ENCODE measurements at places on chromosomes 5 and 9. TPM values are rescaled to one million over a fixed set of nuclear protein-coding genes. Genes with fewer than 3 reads are reported as not detected.
A peak's percentile ranks its signal among the peaks of the same experiment; 100 is the strongest.

DNA sequence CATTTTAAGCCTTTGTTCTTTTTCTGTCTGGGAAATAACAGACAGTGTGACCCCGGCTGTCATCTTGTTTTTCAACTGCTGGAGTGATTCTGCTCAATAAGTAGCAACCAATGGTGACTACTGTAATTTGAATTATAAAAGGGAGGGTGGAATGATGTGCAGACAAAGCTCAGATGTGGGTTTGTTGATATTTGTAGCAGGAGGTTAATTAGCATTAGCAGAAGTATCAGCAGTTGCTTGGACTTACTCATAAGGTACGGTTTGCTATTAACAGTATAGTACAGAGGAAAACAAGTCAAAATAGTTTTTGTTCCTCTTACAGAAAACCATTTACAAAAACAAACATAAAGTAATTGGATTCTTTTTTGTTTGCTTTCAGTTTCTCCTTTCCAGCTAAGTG lies 140.4 kb downstream of the TUSC1 start:
- no peak for DNase-seq

DNA sequence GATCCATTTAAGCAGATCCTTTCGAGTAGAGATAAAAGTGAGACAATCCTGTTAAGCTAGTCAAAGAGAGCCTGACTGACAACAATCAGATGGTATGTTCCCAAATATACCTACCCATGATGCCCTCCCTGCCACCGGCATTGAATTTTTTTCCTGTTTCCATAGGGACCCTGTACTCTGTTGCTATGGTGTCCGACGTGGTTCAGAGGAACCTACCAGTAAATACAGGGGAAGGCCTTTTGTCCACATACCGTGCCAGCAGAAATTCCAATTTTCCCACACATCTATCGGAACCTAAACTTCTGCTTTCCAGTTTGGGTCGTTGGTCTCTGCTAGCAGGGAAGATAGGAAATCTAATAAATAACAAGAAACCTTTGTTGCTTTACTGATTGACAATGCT lies 64.7 kb downstream of the MEGF10 start:
- DNase-seq = no peak

Gene GTF2H2
- 16.9 TPM for total RNA-seq

Gene FREM1
- not detected for total RNA-seq

Gene NOXA1
- 0.31 TPM for total RNA-seq

GRCh38 chr5:169142264-169142970 lies 158.5 kb downstream of the SLIT3 start:
- DNase-seq = no peak

DNA sequence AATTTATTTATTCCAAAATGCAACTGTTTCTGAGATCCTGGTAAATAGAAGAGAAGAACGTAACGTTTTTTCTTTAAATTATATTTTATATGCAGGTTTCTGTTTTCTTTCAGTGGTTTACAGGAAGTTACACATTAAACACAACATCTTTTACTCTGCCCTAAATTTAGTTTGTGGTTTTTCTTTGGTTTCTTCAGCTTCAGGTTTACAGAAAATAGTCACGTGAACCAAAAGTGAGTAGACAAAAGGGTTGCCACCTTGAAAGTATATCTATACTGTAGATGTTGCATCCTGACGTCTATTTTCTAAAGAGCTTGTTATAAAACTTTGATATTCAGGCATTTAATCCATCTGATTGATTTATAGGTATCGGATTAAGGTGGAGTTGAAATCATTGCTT lies 1236.6 kb downstream of the MAT2B start:
- no peak for DNase-seq

GRCh38 chr5:135342551-135342875 lies 56.5 kb downstream of the MACROH2A1 start:
- no peak for DNase-seq

Gene SLC6A7
- total RNA-seq = not detected

Gene IL33
- not detected for total RNA-seq

GRCh38 chr9:32011049-32011448 lies 373.4 kb upstream of the ACO1 start:
- DNase-seq = no peak

Gene GRIA1
- total RNA-seq = 0.19 TPM

- peak; percentile 86 for DNase-seq
These were observed 16.3 kb downstream of the LARP1 start for GRCh38 chr5:154771383-154771901.

DNA sequence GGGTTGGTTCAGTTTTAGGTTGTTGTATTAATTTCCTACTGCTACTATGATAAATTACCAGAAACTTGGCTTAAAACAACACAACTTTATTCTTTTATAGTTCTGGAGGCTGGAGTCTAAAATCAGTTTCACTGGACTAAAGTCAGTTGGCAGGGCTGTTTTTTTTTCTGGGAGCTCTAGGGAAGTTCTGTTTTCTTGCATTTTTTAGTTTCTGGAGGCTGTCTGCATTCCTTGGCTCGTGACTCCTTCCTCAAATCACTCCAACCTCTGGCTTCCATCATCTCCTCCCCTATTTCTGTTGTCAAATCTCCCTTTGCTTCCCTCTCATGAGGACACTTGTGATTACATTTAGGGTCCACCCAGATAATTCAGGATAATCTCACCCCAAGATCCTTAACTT lies 51.3 kb upstream of the SUB1 start:
- no peak for DNase-seq

GRCh38 chr5:66826263-66826662 lies 230.1 kb downstream of the MAST4 start:
- DNase-seq = no peak

DNA sequence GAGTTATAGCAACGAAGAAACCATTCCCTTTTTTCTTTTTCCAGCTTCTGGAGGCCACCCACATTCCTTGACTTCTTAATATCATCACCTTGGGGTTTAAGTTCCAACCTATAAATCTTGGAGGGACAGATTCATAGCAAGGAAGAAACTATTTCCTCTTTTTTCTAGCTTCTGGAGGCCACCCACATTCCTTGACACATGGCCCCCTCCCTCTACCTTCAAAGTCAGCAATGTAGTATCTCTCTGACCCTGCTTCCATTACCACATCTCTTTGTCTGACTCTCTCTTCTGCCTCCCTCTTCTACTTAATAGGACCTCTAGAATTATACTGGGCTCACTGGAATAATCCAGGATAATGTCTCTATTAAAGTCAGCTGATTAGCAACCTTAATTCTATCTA lies 34.7 kb upstream of the SHISAL2B start:
- no peak for DNase-seq

- DNase-seq = no peak
These were observed 381.9 kb upstream of the ZNF462 start for GRCh38 chr9:106481013-106481609.

Gene SYNPO
- total RNA-seq = 43.5 TPM

GRCh38 chr9:89037346-89037745 lies 46.1 kb downstream of the S1PR3 start:
- DNase-seq = no peak

GRCh38 chr5:62460578-62460983 lies 48.0 kb downstream of the IPO11 start:
- DNase-seq = peak; percentile 58

DNA sequence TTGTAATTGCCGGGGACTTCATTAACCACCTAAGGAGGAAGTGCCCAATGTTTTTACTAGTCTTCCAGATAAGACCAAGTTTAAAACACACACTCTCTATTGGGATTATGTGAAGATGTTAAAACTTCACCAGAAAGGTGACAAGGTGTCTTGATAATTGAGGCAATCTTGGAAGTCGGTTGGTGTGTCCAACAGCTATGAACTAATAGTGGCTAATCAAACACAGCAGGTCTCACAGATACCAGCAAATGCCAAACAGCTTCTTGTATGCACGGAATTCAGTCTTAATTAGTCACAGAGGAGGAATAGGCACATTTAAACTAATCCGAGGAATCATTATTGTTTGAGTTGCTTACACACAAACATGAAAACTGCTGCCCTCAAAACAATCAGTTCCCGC lies 214.5 kb downstream of the SEC61B start:
- no peak for DNase-seq

GRCh38 chr9:3475300-3476020 lies 50.3 kb downstream of the RFX3 start:
- DNase-seq = no peak

Gene CFAP77
- total RNA-seq = not detected

Gene TLX3
- total RNA-seq = not detected

DNA sequence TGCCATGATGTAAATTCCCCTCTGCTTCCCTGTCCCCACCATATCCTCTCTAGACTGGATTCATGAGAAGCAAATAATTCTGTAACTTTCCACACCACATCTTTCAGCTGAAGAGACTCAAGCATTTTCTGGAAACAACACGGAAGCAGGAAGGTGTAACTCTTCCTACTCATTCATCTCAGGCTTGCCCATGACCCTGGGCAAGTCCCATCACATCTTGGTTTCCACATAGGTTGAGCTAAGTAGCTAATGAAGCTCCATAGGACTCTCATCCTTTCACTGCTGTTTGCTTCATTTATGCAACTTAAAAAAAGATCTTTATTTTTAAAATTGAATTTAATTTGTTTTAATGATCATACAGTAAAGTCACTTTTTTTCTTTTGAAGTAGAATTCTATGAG lies 32.7 kb upstream of the STARD4 start:
- DNase-seq = no peak

- DNase-seq = no peak
These were observed 75.3 kb downstream of the MACROH2A1 start for GRCh38 chr5:135323701-135324132.

Gene MAN2A1
- 42.9 TPM for total RNA-seq

- no peak for DNase-seq
These were observed 46.0 kb downstream of the C9orf152 start for GRCh38 chr9:110161940-110162339.

Gene FBXO4
- 5.8 TPM for total RNA-seq

DNA sequence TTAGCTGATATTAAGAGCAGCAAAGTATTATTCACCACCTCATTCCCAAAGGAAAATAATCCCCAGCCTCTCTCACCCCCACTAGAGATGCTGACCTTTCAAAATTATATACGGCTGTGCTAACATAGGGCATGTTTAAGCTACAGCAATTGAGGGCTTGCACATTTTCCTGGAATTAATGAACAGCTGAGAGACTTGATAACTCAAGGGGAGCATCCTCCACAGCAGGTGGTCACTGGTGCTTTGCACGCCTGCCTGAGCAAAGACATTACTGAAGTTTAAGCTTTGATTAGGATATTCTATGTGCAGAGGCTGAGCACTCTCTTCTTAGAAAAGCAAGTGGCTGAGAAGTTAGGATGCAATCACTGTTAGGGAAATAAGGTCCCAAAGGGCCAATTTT lies 230.9 kb downstream of the FAM114A2 start:
- no peak for DNase-seq

Gene FOXI1
- total RNA-seq = not detected

Gene MYMK
- not detected for total RNA-seq

- no peak for DNase-seq
These were observed 326.0 kb downstream of the NPR3 start for GRCh38 chr5:33037076-33037475.

Gene SAXO1
- total RNA-seq = not detected

DNA sequence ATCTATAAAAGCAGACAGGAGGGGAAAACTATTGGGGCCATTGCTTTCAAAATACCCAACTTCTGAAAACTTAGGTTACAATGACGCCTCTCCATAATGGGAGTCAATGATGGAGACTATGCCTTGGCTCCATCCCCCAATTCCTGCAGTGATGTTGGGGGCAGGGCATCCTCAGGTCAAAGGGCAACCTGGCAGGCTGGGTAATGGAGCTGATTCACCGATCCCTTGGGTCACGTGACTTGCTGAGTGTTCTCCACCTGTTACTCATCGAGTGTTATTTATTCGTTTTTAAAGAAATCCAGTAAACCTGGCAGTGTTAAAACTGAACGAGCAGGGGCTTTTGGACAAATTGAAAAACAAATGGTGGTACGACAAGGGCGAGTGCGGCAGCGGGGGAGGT lies 244.4 kb downstream of the FAM114A2 start:
- DNase-seq = no peak

DNA sequence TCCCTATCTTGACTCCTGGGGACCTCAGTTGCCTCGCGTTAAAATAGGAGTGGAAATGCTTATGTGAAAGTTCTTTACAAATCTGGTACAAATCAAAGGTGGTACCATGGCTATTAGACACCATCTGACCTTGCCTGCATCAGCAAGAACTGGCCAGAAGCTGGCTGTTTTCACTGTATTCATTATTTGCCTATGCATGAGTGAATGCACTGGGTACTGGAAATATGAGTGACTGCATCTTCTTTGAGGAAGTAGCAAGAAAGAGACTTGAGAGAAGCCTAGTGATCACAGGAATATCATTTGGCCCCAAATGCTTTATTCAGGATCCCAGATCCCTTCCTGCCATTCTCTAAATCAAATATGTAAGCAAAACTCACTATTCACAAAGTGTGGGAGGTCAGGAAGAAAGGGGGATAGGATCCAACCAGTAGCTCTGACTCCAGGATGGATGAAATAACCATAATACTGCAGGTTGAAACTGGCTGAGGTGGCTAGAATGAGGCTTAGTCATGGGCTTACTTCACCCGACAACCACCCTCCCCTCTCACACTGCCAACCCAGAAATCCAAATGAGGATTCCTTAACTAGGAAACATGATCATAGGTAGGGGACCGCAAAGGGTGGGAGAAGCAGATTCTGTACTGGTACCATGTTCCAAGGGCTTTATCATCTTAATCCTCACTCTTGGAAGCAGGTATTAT lies 56.7 kb downstream of the FAM114A2 start:
- no peak for DNase-seq

DNA sequence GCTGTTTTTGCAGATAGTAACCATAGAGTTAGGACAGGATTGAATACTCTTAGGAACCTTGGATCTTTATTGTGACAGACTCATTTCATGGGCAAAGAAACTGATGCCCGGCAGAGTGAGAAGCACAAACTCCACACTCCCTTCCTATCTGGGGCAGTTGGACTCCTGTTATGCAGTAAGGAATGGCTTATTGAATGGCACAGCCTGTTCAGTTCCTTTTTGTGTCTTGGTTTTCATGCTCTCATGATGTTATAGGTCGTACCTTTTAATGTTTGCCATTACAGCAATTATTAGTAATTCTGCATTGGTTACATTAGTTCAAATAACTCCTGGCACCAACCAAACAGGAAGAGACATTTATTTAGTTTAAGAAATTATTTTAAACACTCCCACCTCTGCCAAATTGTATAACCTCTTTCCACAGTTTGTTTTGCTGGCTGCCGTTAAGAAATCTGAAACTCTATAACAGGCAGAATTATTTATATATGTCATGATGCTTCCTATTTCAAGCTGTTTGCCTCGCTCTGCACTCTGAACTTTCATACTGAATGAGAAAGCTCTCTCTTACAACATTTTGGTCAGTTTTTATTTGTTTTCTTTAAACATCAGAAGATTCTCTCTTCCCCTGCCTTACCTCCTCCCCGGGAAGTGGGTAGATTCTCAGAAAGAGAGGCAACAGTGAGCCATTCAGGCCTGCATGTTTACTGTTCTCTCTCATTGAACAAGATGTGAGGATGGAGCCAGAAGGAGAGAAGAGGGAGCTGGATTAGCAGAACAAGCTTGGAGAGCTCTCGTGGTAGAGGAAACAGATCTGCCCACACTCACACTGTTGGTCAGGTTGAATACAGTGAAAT lies 144.4 kb downstream of the ARHGEF28 start:
- DNase-seq = no peak

DNA sequence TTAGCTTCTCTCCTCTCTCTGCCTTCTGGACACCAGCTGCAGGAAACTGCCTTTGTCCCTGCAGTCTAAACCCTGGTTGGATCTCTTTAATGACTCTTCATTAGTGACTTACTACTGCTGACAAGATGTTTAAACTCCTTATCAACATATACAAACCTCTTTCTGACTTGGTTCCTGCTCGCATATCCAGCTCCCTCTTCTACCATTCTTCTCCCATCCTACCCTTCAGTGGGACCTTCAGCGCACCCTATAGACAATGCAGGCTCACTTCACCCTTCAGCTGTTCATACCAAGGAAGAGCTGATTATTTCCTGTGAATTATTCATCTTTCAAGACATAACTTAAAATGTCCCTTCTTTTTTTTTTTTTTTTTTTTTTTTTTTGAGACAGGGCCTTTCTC lies 436.5 kb downstream of the KIAA0825 start:
- DNase-seq = peak; percentile 28

Measured in HFFc6 (cell line).